Pericardium fibroblast (primary cell): ENCODE measurements at places on chromosomes 3 and 15. TPM values are rescaled to one million over a fixed set of nuclear protein-coding genes. Genes with fewer than 3 reads are reported as not detected.

B3GNT5 gene
- 5.8 and 6.8 TPM in 2 replicates for total RNA-seq

GPR171 gene
- not detected in 2 replicates for total RNA-seq

SLC28A1 gene
- not detected in 2 replicates for total RNA-seq

ATP8B4 gene
- 0.43 and 4.4 TPM in 2 replicates for total RNA-seq

SUSD5 gene
- total RNA-seq: 4.0 and 4.8 TPM in 2 replicates

SEMA3F gene
- total RNA-seq: 26.8 and 43.8 TPM in 2 replicates

REC114 gene
- not detected in 2 replicates for total RNA-seq

C3orf52 gene
- 1.3 and 2.9 TPM in 2 replicates for total RNA-seq

SLC24A5 gene
- total RNA-seq: not detected in 2 replicates

FEZF2 gene
- total RNA-seq: not detected in 2 replicates

P2RY14 gene
- total RNA-seq: not detected in 2 replicates

FRMD5 gene
- total RNA-seq: 0.23 and 2.1 TPM in 2 replicates

LRRIQ4 gene
- total RNA-seq: not detected in 2 replicates

SMCO1 gene
- total RNA-seq: not detected in 2 replicates

KIF7 gene
- total RNA-seq: 13.8 and 14.1 TPM in 2 replicates
